ENCODE measurements at places on chromosomes 1 and 21.
A peak's percentile ranks its signal among the peaks of the same experiment; 100 is the strongest.

DNA sequence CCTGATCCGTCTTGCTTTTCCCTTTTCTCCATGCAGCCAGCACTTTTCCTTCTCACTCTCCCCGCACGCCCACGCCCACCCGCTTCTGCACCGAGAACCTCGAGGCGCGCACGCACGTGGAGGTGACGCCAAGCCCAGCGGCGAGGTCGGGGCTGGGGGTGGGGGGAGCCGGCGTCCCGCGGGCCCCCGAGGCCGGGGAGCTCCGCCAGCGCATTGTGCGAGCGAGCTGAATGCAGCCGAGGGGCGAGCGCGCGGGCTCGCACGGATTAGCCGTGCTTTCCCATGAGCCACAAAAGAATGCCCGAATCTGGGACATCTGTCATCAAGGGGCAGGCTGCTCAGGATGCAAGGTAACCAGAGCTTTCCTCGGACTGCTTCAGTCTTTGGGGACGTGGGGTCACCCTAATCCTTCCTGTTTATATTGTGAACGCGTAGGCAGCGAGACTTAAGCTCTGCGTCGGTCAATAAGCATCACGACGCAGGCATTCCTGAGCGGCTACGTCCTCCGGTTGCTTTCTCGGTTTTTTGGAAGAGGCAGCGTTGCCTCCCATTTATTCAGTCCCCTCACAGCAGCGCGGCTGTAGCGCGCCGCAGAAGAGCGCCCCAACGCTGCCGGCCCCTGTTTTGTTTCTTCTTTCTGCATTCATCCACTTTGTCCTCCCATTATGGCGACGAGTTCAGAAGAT is 67.3 kb upstream of the AKT3 start:
- peak; percentile 66 for DNase-seq

DNA sequence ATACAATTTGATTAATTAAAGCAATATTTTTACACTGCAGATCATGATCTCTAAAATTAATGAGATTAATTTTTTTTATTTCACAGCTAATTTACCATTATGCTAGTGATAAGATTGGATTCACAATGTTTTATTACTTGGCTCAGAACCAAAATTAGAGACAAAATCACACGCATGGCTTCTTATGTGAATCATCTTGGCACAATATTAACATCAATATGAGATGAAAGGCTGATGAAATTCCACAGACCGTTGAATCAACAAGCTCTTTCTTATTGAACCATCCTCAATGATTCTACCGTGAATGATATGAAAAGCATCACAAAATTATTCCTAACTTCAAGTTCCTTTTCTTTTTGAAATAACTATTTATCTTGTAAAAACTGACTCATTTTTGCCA is 544.9 kb downstream of the KCNT2 start:
- DNase-seq, result no peak

- peak; percentile 15 for DNase-seq
These were observed 738.5 kb upstream of the CHRM3 start for GRCh38 chr1:238647877-238648276.

DNA sequence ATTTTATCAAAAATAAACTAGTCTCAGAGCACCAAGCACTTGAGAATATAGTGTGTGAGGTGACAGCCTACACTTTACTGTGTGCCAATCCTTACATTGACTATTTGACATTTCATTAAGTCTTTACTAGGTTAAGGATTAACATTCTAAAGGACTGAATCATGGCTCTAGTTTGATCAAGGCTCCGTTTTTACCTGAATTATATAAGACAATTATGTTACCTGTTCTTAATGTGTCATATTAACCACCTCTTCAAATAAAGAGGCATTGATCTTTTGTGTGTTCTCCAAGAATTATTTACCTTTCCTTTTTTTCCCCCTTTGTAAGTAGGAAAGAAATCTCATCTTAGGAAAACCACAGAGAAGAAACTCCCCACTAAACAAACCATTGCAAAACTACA is 189.7 kb downstream of the HS2ST1 start:
- no peak for DNase-seq

GRCh38 chr1:24293392-24294227 is 25.5 kb upstream of the GRHL3 start:
- DNase-seq, result no peak

GRCh38 chr1:4402032-4402431 is 252.4 kb upstream of the AJAP1 start:
- DNase-seq, result no peak

GRCh38 chr21:36419996-36420395 is 34.8 kb downstream of the CHAF1B start:
- DNase-seq, result peak; percentile 89

All from femur (tissue), 1 donor.